ENCODE measurements at places on chromosomes 6 and 20.

GRCh38 chr20:8490076-8490830 lies 358.2 kb downstream of the PLCB1 start:
- no peak for DNase-seq

DNA sequence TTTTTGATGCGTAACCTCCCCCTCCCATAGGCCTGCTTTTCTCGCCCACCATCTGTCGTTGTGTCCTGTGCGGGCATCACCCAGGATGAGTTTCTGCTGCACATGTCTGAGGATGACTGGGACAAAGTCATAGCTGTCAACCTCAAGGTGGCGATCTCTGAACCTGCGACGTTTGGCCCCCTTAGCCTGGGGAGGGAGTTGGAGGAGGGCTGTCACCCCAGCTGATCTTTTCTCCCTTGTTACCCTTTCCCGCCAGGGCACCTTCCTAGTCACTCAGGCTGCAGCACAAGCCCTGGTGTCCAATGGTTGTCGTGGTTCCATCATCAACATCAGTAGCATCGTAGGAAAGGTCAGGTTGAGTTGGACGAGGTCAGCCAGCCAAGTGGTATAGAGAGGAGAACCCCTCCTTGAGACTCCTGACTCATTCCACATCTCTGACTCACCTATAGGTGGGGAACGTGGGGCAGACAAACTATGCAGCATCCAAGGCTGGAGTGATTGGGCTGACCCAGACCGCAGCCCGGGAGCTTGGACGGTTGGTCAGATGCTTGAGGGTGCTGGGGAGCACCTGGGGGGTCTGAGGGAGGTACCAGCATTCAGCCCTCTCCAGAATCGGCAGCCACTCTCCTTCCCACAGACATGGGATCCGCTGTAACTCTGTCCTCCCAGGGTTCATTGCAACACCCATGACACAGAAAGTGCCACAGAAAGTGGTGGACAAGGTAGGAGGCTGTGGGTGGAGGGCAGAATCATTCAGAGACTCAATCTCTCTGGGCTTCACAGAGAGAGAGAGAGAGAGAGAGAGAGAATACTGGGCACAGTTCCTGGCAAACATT lies 954 bp downstream of the HSD17B8 start:
- DNase-seq: no peak

DNA sequence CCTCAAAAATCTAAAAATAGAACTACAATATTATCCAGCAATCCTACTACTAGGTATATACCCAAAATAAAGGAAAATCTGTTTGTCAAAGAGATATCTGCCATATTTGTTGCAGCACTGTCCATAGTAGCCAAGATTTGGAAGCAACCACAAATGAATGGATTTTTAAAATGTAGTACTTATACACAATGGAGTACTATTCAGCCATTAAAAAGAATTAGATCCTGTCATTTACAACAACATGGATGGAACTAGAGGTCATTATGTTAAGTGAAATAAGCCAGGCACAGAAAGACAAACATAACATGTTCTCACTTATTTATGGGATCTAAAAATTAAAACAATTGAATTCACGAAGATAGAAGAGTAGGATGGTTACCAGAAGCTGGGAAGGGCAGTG lies 135.7 kb upstream of the CCDC28A start:
- no peak for DNase-seq

DNA sequence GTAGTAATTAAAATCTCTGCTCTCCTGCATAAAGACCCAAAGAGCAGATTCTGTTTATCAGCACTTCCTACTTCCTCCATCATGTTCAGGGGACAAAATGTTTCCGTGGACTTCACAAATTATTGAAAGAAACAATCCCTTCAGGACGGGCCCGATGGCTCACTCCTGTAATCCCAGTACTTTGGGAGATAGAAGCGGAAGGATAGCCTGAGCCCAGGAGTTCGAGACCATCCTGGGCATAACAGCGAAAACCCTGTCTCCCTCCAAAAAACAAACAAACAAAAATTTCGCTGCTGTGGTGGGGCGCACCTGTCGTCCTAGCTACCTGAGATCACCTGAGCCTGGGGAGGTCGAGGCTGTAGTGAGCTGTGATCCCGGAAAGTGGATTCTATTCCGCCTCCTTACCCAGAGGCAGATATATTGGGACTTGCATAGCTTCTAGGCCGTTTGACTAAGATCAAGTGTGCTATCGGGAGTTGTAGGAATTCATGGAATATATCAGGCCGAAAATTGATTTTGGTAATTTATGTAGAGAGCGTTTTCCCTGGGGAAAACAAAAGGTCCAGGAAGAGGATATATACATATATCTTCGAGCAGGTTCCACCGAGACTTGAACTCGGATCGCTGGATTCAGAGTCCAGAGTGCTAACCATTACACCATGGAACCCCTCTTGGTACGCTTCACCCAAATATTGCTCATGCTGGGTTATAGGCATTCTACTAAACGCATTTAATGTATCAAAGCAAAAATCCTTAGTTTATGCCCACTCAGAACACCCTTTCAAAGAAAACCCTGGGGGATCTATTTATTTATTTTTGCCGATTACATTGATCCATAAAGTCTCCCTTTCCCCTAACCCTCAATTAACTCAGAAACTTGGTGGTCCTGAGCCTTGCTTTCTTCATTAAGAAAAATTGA lies 74.5 kb upstream of the ZNF184 start:
- DNase-seq: peak; percentile 20

DNA sequence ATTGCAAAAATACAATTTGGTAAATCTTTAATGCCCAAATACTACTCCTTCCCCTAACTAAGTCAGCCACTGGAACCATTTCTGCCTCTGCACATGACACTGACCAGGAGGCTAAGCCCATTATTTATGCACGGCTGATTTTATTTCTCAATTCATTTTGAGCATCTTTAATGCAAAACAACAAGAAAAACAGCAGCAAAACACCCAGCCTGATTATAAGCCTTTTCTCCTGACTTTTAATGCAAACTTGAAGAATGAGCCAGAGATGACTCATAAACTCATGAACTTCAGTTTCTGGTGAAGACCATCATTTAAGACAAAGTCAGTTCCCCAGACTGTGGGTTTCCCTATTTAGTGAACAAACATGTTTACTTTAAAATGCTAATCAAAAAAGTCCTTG lies 51.6 kb downstream of the CYP24A1 start:
- DNase-seq: no peak

DNA sequence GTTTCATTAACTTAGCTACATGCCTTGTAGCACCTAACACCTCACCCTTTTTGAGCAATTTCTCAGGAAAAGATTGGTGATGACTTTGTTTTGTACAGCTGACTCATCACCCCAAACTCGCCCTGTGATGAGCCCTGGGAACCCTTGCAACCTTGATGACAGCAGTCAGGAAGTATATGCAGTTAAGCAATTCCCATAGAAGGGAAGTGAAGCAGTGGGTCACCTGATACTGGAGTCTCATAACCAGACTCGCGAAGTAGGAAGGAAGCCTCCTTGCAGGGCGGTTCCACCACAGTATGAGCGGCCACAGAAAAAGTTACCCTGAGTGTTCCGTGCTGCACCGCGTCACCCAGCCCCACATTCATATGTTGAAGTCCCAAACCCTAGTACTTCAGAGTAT lies 82.0 kb upstream of the EDN1 start:
- DNase-seq: no peak

GRCh38 chr20:45927071-45927878 lies 7.2 kb upstream of the PCIF1 start:
- DNase-seq: no peak

- no peak for DNase-seq
Measured at GRCh38 chr20:11853359-11853758, 64.3 kb upstream of the BTBD3 start.

- DNase-seq: no peak
Measured at GRCh38 chr20:46779831-46780230, 70.4 kb downstream of the SLC2A10 start.

DNA sequence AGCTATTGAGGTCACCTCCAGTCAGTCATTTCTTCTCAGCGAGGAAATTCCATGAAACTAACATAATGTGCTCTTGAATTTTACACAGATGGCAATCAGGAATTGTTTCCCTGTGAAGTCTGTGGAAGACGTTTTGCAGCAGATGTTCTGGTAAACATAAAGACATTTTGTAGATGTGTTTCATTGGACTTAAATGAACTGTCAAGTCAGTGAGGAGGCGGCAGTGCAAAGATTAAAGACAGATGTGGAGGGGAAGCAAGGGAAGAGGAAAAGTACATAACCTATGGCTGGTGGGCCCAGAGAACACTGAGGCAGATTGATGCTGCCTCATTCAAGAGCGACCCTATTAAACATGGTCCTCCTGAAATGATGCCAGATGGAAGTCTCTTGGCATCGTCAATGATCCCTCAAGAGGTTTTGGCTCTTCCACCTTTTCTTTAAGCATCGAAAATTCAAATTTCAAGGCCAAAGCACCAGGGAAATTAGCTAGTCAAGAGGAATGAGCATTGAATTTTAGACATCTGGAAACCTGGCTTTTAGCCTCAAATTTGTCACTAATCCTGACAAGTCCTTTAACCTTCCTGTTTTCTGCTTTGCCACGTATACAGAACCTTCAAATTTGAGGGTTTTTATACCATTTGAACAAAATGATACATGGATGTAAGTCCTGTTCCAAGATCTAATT lies 20.1 kb downstream of the ZC2HC1B start:
- no peak for DNase-seq

DNA sequence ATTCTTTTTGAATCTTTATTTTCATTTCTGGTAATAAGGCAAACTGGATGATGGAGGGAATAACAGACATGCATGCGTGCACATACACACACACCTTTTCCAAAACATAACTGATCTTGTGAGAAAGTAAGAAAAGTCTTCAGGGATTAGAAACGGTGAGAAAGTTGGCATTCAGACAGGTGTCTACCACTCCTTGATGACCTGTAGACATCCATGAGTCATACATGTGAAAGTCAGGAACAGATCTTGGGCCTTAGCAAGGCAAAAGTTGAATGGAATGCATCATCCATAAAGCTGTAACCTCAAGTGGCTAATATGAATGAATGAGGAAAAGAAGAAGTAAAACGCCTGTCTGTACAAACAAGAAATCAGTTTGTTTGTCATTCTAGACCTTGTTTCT lies 97.3 kb downstream of the GRIK2 start:
- DNase-seq: no peak

- DNase-seq: no peak
Measured at GRCh38 chr6:161422710-161423680, 149.1 kb upstream of the AGPAT4 start.

- DNase-seq: no peak
Measured at GRCh38 chr20:50470264-50470858, 39.8 kb upstream of the PTPN1 start.

DNA sequence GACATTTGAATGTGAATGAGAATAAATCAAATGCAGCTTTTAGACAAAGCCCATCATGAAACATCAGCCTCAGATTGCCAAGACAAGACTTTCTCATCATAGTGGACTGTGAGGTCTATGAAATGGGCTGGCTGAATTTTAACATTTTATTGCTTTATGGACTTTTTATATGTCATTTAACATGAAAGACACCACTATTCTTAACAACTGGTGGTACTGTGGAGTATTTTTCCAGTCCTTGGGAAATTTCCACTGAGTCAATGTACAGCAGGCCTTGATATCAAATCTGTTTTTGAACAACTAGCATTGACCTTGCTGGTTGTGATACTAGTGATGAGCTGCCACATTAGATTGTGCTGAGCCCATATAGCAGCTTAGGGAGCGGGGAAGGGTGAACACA lies 326.6 kb upstream of the CITED2 start:
- no peak for DNase-seq

DNA sequence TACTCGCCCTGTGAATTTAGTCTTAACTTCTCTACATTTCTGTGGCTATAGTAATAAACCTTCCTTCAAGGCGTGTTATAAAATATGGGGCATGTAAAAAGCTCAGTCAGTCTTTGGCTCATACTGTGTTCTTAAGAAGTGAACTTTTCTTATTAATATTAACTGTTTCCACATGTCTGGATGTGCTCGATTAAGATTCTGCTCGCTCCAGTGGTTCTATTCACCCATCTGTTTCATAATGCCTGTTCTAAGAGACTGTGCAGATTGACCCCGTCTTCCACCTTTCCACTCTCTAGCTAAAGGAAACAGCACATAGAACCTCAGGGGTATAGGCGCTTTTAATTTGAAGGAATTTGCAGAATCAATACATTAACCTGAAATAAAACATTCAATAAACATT lies 99.9 kb downstream of the L3MBTL3 start:
- DNase-seq: no peak

DNA sequence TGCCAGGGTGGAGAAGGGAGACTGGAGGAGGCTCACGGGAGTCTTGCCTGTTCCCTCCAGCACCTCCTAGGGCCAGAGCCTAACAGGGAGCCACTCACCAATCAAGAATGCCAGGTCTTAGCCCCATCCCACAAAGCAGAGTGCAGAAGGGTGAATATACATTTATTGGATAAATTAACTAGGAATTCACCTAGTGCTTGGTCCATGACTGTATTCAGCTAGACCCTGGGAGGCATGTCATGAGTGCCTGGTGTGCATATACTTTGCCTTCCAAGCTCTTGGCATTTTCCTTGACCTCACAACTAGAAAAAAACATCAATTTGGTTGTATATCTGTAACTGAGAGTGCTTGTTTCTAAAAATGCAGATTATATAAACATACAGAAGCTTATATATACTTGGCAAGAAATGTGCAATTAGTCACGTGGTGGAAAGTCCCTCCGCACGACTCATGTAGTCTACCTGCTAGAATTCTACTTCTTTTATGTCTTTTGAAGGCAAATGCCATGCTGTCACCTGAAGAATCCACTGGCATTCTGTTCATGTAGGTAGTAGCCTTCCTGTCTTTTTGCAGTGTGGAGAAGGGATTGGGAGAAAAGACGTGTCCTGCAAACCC lies 991.0 kb downstream of the KIF16B start:
- DNase-seq: peak; percentile 7

DNA sequence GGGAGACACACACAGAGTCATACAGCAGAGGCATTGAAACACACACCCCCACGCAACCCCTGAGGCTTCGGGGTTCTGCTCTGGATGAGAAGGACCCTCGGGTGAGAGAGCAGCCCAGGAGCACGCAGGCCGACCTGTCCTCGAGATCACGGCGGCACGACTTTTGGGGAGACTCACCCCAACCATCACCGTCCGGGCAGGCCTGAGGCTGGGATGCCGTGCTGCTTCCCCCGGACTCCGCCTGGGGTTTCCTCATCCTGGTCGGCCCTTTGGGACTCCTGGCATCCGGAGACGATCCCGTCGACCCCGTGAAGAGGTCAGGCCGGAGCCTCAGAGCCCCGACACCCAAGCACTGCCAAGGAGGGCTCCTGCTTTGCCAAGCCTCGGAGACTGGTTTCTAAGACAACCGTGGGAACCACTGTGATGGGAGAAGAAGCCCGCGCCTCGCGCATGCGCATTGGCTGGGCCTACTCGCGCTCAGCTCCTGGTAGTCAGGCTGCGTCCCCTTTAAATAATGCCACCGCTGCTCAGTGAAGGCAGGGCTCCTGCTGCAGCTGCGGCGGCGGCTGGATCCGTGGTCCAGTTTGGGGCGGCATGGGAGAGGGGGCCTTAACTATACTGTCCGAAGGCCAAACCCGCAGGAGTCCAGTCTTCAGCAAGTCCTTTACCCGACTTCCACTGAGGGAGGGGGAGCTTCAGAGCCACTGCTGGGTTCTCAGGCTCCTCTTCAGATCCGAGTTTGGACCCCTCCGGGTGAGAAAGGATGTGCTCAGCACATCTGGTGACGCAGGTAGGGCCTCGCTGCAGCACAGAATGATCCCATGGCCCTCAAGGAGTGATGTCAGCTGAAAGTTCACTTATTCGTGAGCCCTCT lies 171.4 kb upstream of the ZNF337 start:
- no peak for DNase-seq
